ENCODE measurements at places on chromosomes 5 and 9. TPM values are rescaled to one million over a fixed set of nuclear protein-coding genes. Genes with fewer than 3 reads are reported as not detected.

DAPK1 gene
- 0.20 TPM for polyA plus RNA-seq

TBC1D9B gene
- 58.5 TPM for polyA plus RNA-seq

ZDHHC11B gene
- 0.13 TPM for polyA plus RNA-seq

ABO gene
- polyA plus RNA-seq, result not detected

DNA sequence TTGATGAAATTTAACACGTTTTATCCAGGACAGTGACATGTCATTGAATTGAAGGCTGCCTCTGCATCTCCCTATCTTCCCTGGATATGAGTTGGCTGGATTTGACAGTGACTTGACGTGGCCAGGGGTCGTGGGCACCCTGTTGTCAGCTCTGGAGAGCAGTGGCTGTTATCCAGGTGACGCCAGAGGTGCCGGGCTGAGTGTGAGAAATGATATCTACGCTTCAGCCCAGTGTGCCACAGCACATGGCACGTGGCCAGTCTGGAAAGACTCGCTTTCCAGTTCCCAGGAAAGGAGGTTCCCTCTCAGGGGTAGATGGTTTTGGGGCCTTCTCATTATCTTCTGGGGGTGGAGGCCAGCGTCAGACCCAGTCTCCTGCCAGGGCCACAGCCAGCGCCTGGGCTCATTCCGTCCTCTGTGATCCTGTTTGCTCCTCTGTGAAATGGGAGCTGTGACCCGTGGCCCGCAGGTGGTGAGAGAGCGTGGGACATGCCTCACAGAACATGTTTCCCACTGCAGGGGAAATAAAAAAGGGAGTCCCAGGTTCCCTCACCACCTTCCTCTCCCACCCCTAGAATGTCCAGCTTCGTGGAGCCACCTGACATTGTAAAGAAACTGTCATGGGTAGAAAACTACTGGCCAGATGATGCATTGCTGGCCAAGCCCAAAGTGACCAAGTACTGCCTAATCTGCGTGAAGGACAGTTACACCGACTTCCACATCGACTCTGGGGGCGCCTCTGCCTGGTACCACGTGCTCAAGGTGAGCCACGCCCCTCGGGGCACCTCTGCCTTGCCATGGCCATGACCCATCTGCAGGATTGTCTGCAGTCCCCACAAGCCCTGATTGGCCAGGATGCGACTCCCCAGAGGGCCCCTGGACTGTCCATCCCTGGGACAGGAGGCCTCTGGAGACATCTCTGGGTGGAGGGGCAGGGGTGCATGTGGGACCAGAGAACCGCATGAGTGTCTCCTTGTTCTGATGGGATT lies 76.5 kb downstream of the PHF2 start:
- no peaks in the 10 kb centered on the region for H3K4me1 ChIP-seq
- H3K27ac ChIP-seq, result no peak overlapping the region
- H3K27me3 ChIP-seq, result no peaks in the 10 kb centered on the region
- H3K36me3 ChIP-seq, result peaks cover 20% of the 10 kb centered on the region
- DNase-seq, result no peak
- no peak overlapping the region for H3K4me3 ChIP-seq

DNA sequence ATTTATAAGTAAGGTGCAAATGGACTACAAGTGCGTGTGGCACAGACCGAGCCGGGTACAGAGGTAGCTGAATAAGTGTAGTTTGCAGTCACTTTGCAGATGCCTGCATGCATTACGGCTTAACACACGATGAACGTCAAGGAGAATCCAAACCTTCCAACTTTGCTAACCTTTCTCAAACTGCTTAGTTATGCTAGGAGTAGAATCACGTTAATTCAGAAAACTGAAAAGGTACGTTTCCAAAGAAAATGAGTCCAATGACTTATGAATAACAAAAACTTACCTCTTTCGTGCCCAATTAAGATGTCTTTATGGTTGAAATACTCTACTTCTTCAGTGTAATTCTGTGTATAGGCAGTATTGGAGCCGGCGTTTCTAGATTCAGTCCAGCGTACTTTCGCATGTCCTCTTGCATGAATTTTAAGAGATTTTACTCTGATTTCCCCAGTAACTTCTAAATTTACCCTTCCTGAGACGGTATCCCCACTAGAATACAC lies 539 bp downstream of the ARRDC3 start:
- peak overlapping the region; percentile 97 for H3K27ac ChIP-seq
- peak overlapping the region; percentile 81 for H3K4me3 ChIP-seq
- peak; percentile 49 for DNase-seq

GRCh38 chr5:150180241-150181026 lies 9.4 kb upstream of the SLC6A7 start:
- no peaks in the 10 kb centered on the region for H3K36me3 ChIP-seq
- no peak for DNase-seq
- no peak overlapping the region for H3K4me3 ChIP-seq
- H3K4me1 ChIP-seq, result no peaks in the 10 kb centered on the region
- no peaks in the 10 kb centered on the region for H3K27me3 ChIP-seq
- no peak overlapping the region for H3K27ac ChIP-seq

GRCh38 chr9:128051932-128052709 lies 15.0 kb downstream of the NAIF1 start:
- no peaks in the 10 kb centered on the region for H3K36me3 ChIP-seq
- H3K27me3 ChIP-seq, result no peaks in the 10 kb centered on the region
- no peak overlapping the region for H3K27ac ChIP-seq
- no peak overlapping the region for H3K4me3 ChIP-seq

DNA sequence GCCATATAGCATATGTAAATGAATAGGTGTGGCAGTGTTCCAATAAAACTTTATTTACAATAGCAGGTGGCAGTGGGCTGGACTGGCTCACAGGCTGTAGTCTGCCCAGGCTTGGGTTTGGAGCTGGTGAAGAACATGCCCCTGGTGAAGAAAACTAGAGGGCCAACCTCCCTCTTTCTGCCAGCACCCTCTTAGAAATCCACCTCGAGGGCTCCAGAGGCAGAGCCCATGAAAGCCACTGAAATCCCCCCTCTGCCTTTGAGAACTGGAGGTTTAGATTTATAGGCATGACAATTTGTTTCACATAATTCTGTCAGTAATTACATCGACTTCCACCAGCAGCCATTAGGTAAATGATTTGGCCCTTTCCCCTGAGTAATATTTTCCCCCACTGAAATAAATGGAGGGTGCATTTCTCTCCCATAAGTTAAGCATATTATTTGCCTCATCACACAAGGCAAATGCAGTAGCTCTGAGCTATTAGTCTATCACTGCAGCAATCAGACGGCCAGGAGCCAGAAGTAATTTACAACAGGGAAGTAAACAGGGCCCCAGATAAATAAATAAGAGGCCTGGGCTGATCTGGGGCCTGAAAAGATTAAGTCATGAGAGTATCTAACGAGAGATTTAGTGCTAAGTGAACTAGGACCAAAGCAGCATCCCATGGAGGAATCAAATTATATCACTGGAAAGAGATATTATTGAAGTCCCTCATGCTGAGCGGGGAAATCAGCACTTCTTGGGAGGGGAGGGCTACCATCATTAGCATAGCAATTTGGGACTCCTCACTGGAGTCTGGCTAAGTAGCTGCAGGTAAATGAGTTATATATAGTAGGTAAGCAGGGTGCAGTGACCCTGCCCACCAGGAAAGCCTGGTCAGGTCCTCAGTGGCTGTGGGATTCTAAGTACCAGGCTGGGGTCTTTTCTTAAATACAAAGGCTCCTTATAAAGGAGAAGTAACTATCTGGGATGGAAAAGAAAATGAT lies 123.9 kb downstream of the SLIT3 start:
- no peak for DNase-seq
- H3K27ac ChIP-seq, result no peak overlapping the region
- no peaks in the 10 kb centered on the region for H3K36me3 ChIP-seq
- H3K27me3 ChIP-seq, result no peaks in the 10 kb centered on the region
- no peak overlapping the region for H3K4me3 ChIP-seq

- H3K36me3 ChIP-seq, result no peaks in the 10 kb centered on the region
- H3K27ac ChIP-seq, result no peak overlapping the region
- no peak for DNase-seq
- H3K4me3 ChIP-seq, result no peak overlapping the region
- H3K4me1 ChIP-seq, result no peaks in the 10 kb centered on the region
Measured at GRCh38 chr9:83317244-83317643, 221.0 kb downstream of the FRMD3 start.

- no peak overlapping the region for H3K27ac ChIP-seq
- DNase-seq, result no peak
- no peak overlapping the region for H3K4me3 ChIP-seq
- H3K27me3 ChIP-seq, result no peaks in the 10 kb centered on the region
- H3K4me1 ChIP-seq, result peaks cover 10% of the 10 kb centered on the region
- H3K36me3 ChIP-seq, result no peaks in the 10 kb centered on the region
Measured at GRCh38 chr5:65981548-65981947, 55.2 kb downstream of the ERBIN start.

GRCh38 chr5:74934949-74935751 lies 69.0 kb upstream of the FAM169A start:
- H3K27ac ChIP-seq, result peak overlapping the region; percentile 50
- H3K36me3 ChIP-seq, result no peaks in the 10 kb centered on the region
- peak overlapping the region; percentile 34 for H3K4me3 ChIP-seq
- no peaks in the 10 kb centered on the region for H3K27me3 ChIP-seq
